ENCODE measurements at places on chromosomes 1 and 21. TPM values are rescaled to one million over a fixed set of nuclear protein-coding genes. Genes with fewer than 3 reads are reported as not detected.

The SERPINC1 gene
- total RNA-seq: not detected

The LRIG2 gene
- total RNA-seq: 21.2 TPM

The POU3F1 gene
- total RNA-seq: 5.8 TPM

The TRNP1 gene
- total RNA-seq: 38.4 TPM

The LRRC52 gene
- not detected for total RNA-seq

The SPRR2A gene
- total RNA-seq: not detected

The CLCA1 gene
- total RNA-seq: not detected

The NKAIN1 gene
- total RNA-seq: 25.6 TPM

The NBPF4 gene
- not detected for total RNA-seq

The PDZK1IP1 gene
- not detected for total RNA-seq

The CFHR1 gene
- total RNA-seq: not detected

The NPPB gene
- total RNA-seq: not detected

The PRDM16 gene
- total RNA-seq: 0.70 TPM

The MRPS15 gene
- 111 TPM for total RNA-seq

The PITHD1 gene
- 91.2 TPM for total RNA-seq

The GSTM5 gene
- total RNA-seq: not detected

The SLC25A24 gene
- 35.9 TPM for total RNA-seq

The PPM1J gene
- total RNA-seq: 13.2 TPM

The SKI gene
- total RNA-seq: 89.5 TPM

The SERTAD4 gene
- 3.9 TPM for total RNA-seq

The OR2G6 gene
- not detected for total RNA-seq

The FLG2 gene
- total RNA-seq: not detected

The ARHGEF16 gene
- 48.1 TPM for total RNA-seq

The DENND2C gene
- 3.4 TPM for total RNA-seq

The TMCO4 gene
- 2.7 TPM for total RNA-seq

The SPATA46 gene
- total RNA-seq: not detected

The TCHH gene
- not detected for total RNA-seq

The RPS27 gene
- 2,196 TPM for total RNA-seq

The C8B gene
- total RNA-seq: not detected

The HP1BP3 gene
- total RNA-seq: 127 TPM

The PPFIA4 gene
- total RNA-seq: 3.9 TPM

The FOXO6 gene
- total RNA-seq: 0.99 TPM

The GPR157 gene
- total RNA-seq: 3.8 TPM

The CGN gene
- total RNA-seq: 30.9 TPM

The IPO13 gene
- 24.5 TPM for total RNA-seq

The NHLH1 gene
- 1.3 TPM for total RNA-seq

The AGO3 gene
- total RNA-seq: 23.6 TPM

The CFAP107 gene
- total RNA-seq: not detected

The LEPR gene
- total RNA-seq: 3.3 TPM

All from H9 (cell line).